ENCODE measurements at places on chromosomes 3 and 15. TPM values are rescaled to one million over a fixed set of nuclear protein-coding genes. Genes with fewer than 3 reads are reported as not detected.

Gene TMEM41A
- 21.4 TPM for total RNA-seq

Gene CFAP100
- total RNA-seq, result not detected

Gene DPPA2
- not detected for total RNA-seq

GRCh38 chr3:188352196-188352927 is 198.4 kb downstream of the LPP start:
- DNase-seq, result no peak

DNA sequence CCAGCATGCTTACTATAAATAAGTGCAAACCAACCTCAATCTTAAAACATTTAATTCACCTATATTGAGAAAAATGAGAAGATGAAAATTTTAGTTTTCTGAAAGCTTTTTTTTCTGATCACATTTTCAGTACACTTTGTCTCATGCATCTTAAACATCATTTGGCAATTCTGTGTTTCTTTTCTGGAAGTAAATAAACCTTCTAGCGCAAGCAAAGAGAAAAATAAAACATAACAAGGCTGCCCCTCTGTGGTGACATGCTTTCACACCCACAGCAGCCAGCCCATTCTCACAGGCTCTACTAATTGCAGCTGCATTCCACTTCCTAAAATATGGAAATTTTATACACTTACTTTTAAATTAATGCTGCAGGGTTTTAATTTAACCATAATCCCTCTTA is 90.1 kb downstream of the NEK10 start:
- no peak for DNase-seq

DNA sequence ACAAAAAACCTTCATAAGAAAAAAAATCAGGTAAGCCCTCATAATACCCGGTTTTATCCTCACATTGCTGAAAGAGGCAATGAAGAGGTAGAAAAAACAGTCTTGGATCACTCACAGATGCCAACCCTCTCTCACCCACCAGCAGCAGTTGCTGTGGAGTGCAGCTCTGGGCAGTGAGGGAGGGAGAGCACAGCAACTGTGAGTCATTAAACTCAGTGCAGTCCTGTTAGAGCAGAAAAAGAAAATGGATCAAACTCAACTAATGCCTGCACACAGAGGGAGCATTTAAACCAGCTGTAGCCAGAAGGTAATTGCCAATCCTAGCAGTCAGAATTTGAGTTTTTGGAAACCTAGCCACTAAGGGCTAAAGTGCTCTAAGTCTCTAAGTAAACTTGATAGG is 1050.6 kb upstream of the ALCAM start:
- DNase-seq, result no peak

Gene TGM5
- total RNA-seq, result 0.28 TPM

DNA sequence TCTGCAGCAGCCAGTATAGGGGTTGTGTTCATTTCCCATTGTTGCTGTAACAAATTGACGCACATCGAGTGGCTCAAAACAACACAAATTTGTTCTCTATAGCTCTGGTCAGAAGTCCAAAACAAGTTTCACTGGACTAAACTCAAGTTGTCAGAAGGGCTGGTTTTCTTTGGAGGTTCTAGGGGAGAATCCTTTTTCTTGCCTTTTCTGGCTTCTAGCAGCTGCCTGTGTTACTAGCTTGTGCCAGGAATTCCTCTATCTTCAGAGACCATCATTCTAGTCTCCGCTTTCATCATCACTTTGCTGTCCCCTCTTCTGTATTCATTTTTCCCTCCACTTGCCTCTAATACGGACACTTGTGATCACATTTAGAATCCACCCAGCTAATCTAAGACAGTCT is 20.5 kb downstream of the GASK1A start:
- DNase-seq, result no peak

Gene PLSCR2
- not detected for total RNA-seq

- DNase-seq, result no peak
These were observed 1.4 kb upstream of the SACM1L start for GRCh38 chr3:45687828-45688193.

GRCh38 chr3:58366699-58367098 is 34.0 kb downstream of the PXK start:
- DNase-seq, result no peak

Gene VPS8
- total RNA-seq, result 60.8 TPM

DNA sequence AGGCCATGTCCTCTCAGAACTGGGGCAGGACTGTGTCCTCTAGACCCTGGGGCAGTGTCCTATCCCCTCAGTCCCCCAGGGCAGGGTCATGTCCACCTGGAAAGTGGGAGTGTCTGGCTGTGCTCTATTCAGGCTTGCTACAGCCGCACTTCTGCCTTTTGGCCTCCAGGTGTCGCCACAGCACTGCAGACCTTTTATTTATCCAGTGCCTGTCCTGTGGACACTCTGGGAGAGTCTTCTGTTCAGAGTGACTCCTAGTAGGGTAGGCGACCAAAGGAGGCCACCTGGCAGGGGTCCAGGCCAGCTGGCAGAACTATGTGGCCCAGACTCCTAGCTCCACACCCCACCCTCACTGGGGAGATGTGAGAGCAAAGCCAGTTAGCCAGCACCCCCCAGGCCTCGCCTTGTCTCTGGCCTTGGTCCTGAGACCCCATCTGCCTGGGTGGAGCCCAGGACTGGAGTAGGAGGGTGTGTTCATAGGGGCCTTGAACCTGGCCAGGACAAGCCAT is 3.9 kb downstream of the TMIE start:
- DNase-seq, result peak; percentile 77

GRCh38 chr15:75203017-75203907 is 1.6 kb downstream of the C15orf39 start:
- no peak for DNase-seq

Gene MNS1
- not detected for total RNA-seq

Gene RPP25
- 5.1 TPM for total RNA-seq

Gene GP5
- 1.3 TPM for total RNA-seq

GRCh38 chr3:69791106-69791505 is 51.8 kb downstream of the MITF start:
- no peak for DNase-seq

DNA sequence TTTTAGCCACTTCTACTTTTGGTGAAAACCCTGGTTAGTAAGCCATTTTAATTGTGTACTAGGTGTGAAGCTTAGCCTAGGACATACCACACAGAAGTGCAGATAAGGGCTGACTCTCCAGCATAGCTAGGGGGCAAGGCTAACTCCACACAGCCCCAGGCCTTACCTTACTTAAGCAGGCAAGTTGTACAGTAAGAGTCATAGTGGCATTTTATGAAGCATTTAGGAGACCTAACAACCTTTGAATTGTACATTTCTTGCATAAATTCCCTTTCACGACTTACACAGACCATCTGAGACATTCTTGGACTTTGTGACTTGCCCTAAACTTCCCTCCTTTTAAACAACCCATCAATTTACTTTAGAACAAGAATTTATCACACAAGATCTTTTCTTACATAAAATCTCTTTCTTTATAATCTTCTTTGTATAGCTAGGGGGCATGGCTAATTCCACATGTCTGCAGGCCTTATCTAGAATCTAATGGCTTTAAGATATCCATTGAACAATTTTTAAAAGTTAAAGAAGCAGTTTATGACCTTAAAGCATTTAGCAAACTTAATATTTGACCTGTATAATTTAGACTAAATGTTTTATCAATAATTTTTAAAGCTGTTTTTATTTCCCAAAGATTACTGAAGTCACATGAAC is 18.7 kb upstream of the SKIL start:
- no peak for DNase-seq

- no peak for DNase-seq
These were observed 94.3 kb downstream of the XRN1 start for GRCh38 chr3:142353571-142353970.

Gene CPN2
- not detected for total RNA-seq

- no peak for DNase-seq
These were observed 5.0 kb downstream of the PLA1A start for GRCh38 chr3:119602676-119603075.

GRCh38 chr3:88618021-88618645 is 468.4 kb downstream of the C3orf38 start:
- no peak for DNase-seq

DNA sequence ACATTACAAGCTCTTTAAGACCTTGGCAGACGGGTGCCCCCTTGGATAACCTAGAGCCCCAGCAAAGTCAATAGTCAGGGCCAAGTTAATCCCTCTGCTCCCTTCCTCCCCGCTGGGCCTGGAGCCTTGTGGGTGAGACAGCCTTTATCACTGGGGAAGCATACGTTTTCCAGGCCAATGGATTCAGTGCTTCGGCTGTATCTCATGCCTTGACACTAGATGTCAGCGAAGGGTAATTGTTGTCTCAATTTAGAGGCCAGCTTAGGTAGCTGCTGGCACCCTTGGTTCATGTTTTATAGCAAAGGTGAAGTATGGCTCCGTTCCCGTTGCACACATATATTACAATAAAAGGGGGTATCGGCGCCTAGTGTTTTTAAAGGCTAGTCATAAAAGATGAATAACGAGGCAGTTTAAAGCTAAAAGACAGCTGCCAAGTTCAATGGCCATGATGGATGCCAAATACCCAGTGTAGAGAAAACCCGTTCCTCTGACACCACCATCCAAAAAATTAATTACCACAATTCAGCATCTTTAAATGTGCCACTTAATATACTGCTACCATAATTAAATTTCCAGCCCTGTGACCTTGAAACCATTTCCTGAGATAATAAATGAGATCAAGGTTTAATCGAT is 52.3 kb upstream of the BNIP2 start:
- DNase-seq, result no peak
